Activated CD4-positive, alpha-beta T cell treated with anti-CD3 and anti-CD28 coated beads, Interleukin-2, amount 50 U/mL, for 48 hours (primary cell): ENCODE measurements at places on chromosomes 5 and 9.

DNA sequence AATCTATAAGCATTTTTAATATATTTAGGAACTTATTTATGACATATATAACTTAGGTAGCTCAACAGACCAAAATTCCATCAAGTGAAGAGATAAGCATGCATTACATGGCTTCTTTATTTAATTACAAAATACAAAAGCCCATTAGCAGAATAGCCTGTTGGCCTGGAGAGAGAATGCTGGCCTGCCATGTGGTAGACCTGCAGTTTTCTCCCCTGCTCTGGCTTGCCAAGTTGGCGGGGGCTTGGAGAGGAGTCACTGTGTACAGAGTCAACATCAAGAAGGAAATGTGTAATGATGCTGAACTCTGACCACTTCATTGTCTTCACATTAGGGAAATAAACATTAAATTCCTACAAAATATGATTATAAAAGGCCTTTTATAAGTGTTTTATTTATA is 69.8 kb upstream of the CNTLN start:
- DNase-seq = no peak

GRCh38 chr9:109830545-109830944 is 50.5 kb downstream of the PALM2AKAP2 start:
- DNase-seq = no peak

- DNase-seq = no peak
Measured at GRCh38 chr5:35152733-35153132, 77.6 kb downstream of the PRLR start.

- DNase-seq = no peak
Measured at GRCh38 chr5:149423049-149423793, 44.1 kb upstream of the IL17B start.

DNA sequence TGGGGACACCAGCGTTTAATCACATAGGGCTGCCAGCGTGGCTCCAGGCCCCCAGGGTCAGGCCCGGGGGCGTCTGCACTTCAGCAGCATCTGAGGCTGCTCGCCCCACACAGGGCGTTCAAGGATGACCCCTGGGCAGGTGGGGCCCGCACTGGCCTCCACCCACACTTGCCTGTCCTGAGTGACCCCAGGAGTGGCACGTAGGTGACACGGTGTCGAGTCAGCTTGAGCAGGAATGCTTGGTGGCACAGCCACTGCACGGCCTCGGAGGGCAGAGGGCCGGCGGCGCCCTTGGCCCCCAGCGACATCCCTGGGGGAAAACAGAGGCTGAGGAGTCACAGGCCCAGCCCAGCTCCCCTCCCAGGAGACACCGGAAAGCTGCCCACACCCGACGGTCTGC is 29.0 kb downstream of the SLC6A18 start:
- DNase-seq = no peak

GRCh38 chr5:11355491-11355890 is 548.8 kb downstream of the CTNND2 start:
- no peak for DNase-seq

GRCh38 chr9:27362447-27363210 is 65.7 kb upstream of the EQTN start:
- no peak for DNase-seq

- DNase-seq = peak; percentile 25
Measured at GRCh38 chr5:127898551-127899213, 184.9 kb upstream of the SLC12A2 start.

DNA sequence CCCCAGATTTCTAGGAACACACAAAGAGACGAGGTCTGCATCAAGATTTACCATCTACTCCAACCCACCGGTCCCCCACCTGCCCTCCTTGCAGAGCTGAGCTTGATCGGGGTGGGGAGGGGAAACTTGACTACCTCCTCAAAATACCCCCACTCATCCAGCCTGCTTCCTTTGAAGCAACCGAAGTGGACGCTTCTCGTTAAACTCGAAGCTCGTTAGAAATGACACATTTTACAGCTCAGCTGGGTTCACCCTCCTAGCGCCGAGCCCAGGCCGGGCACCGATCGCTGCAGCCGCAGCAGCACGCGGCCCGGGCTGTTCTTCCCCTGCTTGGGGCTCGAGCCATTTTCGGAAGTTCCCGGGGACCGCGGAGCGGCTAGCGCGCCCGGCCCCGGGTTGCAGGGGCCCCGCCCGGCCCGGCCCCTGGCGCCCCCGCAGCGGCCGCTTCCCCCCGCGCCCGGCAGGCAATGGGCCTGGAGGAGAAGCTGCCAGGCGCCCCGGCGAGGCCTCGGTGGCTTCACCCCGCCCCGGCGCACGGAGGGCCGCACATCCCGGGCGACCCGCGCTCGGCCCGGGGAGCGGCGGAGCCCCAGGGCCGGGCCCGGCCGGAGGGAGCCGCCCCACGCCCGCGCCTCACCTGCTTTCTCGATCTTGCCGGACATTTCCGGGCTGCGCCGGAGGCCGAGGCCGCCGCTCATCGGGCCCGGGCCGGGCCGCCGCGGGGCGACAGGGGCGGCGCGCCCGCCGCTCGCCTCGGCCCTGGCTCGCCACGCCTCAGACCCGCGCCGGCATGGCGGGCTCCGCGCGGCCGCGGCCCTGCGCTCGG is 530 bp downstream of the RAPGEF1 start:
- DNase-seq = no peak

GRCh38 chr9:124869466-124869985 is 7.6 kb downstream of the ARPC5L start:
- DNase-seq = peak; percentile 40

GRCh38 chr5:180648658-180649296 is 623 bp downstream of the FLT4 start:
- peak; percentile 16 for DNase-seq

GRCh38 chr9:2424619-2425033 is 197.0 kb upstream of the VLDLR start:
- DNase-seq = no peak

DNA sequence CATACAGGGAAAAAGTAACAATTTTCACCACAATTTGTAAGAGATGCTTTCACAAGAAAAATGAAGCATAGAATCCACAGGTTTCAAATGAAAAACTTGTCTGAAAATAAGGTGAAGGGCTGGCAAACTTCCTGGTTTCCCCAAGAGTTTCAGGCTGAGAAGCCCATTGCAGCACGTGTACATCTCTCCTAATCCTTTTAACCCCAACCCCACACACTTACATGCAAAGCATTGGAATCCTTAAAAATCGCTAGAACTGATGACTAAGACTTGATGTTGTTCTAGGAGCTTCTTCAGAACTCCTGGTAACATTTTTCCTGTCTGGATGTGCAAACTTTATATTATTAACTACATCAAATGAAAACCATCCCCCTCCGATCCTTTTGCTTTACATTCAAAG is 317.8 kb upstream of the RGMB start:
- DNase-seq = no peak

DNA sequence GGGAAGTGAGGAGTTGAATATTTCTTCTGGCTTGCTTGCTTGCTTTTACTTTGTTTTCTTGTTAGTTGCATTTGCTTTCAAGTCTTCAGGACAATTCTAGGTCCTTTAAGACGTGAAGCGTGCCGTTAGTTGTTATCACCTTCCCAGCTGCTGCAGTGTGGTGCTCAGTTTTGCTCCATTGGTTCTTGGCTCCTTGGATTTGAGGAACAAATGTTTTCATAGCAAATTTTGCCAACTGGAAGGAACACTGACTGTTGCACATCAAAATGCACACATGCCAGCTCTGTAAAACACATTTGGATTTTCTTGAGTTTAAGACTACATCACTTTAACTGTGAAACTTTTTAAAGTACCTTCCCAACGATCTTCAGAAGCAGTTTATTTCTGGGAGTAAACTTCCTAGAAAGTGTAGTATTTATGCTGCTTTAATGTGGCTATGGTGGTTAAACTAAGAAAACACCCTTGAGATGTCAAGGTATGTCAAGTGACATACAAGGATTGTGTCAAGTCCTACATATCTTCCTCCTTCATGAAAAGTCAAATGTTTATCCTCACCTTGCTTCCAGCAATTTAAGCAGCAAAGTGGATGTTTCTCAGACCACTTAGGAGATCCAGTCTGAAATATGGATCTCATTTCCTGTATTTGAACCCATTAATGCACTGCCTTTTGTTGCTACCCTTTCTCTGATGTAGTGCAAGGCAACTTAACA is 24.9 kb downstream of the MOCS2 start:
- DNase-seq = no peak

DNA sequence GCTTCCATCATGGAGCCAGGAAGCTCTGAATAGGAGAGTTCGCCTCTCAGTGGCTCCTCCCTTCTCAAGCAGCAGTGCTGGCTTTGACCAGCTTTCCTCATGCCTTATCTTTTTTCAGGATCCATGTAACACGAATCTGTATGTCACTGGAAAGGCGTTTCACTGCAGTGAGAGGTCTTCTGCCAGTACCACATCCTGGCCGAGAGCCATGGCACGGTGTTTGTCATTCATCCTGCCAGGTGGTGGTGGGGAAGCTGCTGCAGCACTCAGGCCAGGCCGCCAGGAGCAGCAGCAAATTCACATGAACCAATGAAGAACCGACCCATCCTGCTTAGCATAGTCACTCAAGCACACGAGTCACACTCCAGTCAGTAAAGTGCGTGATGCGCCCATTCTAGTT is 179.0 kb downstream of the FANCC start:
- DNase-seq = no peak
